LHCN-M2 (cell line): ENCODE measurements at places on chromosomes 1 and 21. TPM values are rescaled to one million over a fixed set of nuclear protein-coding genes. Genes with fewer than 3 reads are reported as not detected.
A peak's percentile ranks its signal among the peaks of the same experiment; 100 is the strongest.

DNA sequence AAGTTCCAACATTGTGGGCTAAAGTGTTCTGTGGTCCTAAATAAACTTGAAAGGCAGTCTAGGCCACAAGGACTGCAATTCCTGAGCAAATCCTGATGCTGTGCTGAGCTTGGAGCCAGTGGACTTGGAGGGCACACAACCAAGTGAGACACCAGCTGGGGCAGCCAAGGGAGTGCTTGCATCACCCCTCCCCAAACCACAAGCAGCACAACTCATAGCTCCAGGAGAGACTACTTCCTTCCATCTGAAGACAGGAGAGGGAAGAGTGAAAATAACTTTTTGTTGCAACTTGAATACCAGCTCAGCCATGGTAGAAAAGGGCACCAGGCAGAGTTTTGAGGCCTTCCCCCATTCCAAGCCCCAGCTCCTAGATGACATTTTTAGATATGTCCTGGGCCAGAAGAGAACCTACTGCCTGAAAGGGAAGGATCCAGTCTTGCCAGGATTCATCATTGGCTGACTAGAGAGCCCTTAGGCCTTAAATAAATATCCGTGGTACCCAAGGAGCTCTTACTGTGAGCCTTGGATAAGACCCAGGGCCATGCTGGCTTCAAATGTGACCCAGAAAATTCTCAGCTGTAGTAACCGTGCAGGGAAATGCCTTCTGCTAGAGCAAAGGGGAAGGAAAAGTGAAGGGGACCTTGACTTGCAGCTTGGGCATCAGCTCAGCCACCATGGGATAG is 35.4 kb upstream of the LRRC8B start:
- peak; percentile 60 for DNase-seq

- DNase-seq, result no peak
Measured at GRCh38 chr21:42850866-42851391, 28.4 kb downstream of the WDR4 start.

KCTD3 gene
- 34.8 and 42.1 TPM in 2 replicates for total RNA-seq

DNA sequence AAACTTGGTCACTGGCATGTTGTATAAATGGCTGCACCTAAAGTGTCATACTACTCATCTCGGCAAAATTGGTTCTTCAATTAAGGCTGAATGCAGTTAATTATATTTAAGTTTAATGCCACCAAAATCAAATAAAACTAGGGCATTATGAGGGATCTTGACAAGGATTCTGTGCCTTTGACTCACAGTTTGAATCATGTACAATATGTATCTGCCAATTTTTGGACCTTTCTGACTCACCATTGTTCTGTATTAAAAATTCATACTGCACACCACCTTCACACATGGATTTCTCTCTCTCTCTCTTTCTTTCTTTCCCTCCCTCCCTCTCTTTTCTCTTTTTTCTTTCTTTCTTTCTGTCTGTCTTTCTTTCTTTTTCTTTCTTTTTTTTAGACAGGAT is 14.1 kb upstream of the STXBP3 start:
- peak; percentile 35 for DNase-seq

LAD1 gene
- 0.64 and 2.2 TPM in 2 replicates for total RNA-seq

DNA sequence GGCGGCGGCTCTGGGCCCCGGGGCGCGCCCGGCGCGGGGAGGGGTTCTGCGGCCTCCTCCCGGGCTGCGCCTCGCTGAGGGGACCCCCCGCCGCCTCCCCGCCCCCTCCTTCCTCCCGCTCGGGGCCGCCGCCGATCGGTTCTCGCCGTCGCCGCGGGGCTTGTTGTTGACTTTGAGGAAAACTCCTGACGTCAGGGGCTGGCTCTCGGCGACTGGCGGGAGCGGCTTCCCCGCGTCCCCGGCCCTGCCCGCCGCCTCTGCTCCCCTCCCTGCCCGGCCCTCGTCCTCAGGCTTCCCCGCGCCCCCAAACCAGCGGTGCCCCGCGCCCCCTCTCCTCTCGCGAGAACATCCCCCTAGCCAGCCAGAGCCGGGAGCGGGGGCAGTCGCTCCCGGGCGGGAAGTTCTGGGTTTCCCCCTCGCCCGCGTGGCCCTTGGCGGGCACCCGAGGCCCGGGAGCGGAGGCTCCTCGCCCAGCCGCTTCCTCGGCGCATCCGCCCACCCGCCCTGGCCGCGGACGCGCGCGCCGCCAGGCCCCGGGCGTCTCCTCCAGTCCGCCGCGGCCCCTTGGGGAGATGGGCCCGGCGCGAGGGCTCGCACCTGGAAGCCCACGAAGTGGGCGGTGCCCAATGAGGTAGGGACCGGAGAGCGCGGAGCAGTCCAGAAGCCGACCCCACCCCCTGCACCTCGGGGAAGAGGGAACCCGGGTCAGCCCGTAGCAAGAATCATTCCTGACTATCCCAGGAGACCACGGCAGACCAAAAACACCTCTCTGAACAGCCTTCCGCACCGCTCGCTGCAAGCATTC is 611 bp upstream of the AKT3 start:
- DNase-seq, result peak; percentile 67

DNA sequence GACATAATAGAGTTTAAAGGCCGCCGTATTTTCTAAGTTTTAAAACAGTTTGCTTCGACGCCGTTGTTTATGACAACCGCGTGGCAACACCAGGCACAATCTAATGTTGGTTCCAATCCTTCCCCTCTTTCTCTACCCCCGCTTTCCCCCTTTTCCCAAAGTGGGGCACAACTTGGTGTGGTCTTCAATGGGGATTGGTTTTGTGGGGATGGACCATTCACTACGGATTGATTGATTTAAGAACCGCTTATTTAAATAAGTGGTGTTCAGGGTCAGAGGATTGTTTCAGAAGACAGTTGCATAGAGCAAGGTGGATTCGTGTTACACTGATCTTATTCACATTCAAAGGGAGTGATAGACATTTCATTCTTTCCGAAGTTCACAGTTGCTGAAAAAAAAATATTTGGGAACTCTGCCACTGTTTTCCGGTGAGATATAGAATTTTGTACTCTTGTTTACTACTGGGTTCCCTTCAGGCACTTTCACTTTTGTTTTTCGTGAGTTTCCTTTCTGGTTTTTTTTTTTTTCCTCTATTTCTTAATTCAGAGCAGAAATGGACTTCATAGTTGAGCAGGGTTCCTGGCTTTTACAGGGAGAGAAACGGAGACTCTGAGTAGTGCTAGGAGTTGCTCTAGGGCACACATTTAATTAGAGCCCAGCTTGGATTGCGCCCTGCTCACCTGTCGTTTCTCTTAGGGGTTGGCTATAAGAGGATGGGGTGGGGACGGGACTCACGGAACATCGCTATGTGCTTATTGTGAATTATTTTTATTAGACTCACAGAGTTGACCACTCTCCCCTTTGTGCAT is 79.6 kb upstream of the AK4 start:
- DNase-seq, result peak; percentile 11

- DNase-seq, result no peak
Measured at GRCh38 chr21:43191521-43191920, 22.7 kb downstream of the CRYAA start.

GRCh38 chr1:161242313-161242712 is 4.3 kb upstream of the NR1I3 start:
- peak; percentile 24 for DNase-seq

GRCh38 chr1:113405573-113405972 is 15.3 kb downstream of the MAGI3 start:
- no peak for DNase-seq

ZNF648 gene
- not detected in 2 replicates for total RNA-seq

GRCh38 chr1:219177363-219177762 is 3.7 kb downstream of the LYPLAL1 start:
- DNase-seq, result no peak

CD5L gene
- total RNA-seq, result not detected in 2 replicates

DNA sequence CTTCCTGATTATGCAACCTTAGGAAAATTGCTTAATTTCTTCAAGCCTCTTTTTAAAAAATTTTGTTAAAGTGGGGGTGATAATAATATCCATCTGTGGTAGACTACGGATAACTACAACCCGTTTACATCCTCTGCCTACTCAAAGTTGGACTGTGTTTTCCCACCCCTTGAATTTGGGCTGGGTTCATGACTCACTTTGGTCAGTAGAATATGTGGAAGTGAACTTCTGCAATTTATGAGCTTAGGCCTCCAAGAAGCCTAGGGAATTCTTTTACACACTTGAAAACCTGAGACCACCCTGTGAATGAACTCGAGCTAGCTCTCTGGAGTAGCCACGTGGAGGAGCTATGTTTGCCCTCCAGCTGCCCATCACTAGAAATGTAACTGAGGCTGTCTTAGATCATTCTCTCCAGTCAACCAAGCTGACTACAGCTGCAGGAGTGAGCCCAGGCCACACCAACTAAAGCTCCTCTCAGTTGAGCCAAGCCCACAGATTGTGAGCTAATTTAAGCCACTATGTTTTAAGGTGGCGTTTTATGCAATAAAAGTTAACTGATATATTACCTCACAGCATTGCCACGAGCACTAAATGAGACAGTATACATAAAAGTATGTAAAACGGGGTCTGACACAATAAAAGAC is 29.6 kb upstream of the CACHD1 start:
- no peak for DNase-seq

GRCh38 chr1:95548211-95548610 is 314.2 kb downstream of the RWDD3 start:
- DNase-seq, result no peak
